Adipocyte (in vitro differentiated cells): ENCODE measurements at places on chromosomes 1 and 21.

DNA sequence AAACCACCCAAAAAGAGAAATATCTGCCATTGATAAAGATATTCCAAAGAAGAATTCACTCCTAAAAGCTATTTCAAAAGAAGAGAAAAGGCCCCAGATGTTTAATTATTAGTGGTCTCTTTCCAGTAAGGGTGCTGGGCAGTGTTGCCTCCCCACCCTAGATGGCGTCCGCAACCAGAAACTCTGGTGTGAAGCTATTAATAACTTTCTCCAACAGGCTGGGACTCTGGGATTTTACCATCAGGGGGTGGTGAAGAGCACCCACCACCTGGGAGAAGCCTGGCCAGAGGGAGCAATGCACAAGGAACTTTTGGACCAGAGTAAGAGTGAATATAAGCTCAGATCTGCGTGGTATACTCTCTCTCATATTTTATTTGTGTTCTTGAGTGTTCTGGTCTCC is 115.4 kb upstream of the TIAM1 start:
- no peak for DNase-seq

GRCh38 chr1:17119773-17120480 is 676 bp upstream of the PADI2 start:
- DNase-seq = no peak

DNA sequence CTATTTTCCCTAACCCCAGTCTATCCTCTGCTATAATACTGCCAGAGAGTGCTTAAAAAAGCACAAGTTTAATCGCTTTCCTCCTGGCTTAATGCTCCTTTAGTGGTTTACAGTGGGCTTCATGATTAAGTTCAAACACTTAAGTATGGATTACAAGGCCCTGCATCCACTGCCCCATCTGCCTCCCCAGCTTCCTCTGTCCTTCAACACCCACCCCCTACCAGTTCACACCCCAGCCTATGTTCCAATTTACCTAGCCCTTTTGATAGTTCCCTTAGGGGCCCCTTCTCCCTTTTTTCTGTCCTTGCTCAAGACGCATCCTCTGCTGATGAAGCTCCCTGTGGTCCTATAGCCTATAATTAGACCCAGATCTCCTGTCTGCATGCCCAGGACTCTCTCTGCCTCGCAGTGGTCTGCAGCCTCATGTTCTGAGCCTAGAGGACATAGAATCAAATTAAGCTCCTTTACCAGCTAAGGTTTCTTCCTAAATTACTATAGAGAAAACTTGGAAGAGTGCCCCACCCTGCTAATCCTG is 212.5 kb downstream of the FGGY start:
- peak; percentile 19 for DNase-seq

DNA sequence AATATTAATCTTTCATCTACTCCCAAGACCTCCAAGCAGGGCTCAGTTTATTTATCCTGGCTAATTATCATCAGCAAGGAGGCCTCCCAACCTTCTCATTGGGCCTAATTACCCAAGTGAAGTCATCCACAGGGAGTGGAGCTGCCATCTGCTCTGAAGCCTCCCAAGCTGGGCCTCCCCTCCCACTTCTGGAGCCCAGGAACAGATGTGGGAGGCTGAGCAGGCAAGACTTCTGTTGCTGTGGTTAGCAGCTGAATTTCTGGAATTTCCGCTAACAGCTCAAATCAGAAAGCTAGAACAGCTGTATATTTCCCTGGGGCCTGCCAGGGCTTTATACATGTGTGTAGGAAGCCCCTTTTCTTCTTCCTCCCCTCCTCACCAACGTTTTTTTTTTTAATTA is 127.5 kb downstream of the UCK2 start:
- DNase-seq = peak; percentile 81

DNA sequence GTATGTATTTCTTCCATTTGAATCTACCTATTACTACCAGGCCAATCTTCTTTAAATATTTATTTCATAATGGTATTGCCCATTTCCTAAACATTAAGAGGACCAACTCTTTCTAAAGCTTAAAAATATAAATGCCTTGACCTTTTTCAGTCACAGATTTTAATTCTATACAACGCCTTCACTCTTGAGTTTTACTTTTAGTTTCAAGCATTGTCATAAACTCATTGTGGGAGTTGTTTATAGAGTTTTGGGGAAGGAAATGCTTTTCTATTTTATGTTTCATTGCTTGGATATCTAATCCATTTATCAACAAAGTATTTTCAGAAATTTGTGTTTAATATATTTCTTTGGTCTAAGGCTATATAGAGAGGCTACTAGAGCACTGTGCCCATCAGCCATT is 155.8 kb downstream of the DPYD start:
- no peak for DNase-seq

DNA sequence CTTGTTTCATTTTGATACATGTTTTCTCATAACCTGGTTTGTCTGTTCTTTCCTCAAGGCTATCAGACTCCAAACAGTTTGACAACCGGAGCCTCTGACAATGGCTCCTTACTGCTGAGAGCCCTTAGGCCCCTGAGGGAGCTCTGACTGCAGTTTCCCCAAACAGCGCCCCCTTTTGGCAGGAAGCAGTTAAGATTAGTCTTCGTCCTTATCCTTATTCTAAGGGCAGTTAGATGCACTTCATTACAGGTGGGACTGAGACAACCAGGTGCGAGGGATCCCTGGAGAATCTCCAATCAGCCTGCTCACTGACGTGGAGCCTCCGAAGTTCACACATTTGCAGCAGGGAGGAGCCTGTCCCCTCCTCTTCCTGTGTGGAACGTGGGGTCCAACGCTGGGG is 393.1 kb downstream of the BRINP3 start:
- no peak for DNase-seq

- no peak for DNase-seq
These were observed 36.2 kb upstream of the GADD45A start for GRCh38 chr1:67648582-67649326.

DNA sequence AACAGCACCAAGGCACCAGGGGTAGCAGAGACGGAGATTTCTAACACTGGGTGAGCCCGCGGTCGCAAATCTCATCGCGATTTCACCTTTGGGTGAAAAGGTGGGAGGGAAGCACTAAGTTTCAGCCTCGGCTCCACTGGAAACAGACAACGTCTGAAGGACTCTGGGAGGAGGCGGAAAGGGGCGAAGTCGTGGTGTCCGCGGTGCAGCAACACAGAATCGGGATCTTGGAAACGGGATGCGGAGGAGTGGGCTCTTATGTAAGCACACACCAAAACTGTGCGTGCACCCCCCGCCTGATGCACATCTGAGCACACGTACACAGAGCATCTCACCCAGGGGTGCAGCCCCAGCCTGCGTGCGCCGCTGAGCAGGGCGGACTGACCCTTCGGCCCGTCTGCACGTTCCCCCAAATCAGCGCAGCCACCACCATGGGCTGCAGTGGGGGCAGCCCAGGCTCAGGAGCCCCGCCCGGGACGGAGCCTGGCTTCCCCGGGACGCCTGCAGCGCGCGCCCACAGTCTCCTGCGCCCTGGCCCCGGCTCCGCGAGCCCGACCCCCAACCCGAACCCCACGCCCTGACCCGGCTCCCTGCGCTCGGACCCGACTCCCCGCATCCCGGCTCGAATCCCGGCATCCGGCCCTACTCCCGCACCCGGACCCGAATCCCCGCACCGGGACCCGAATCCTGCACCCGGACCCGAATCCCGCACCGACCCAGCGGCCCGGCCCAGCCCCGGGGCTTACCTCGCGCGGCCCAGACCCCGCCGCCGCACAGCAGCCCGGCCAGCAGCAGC is 670 bp downstream of the CLSTN1 start:
- DNase-seq = peak; percentile 49

DNA sequence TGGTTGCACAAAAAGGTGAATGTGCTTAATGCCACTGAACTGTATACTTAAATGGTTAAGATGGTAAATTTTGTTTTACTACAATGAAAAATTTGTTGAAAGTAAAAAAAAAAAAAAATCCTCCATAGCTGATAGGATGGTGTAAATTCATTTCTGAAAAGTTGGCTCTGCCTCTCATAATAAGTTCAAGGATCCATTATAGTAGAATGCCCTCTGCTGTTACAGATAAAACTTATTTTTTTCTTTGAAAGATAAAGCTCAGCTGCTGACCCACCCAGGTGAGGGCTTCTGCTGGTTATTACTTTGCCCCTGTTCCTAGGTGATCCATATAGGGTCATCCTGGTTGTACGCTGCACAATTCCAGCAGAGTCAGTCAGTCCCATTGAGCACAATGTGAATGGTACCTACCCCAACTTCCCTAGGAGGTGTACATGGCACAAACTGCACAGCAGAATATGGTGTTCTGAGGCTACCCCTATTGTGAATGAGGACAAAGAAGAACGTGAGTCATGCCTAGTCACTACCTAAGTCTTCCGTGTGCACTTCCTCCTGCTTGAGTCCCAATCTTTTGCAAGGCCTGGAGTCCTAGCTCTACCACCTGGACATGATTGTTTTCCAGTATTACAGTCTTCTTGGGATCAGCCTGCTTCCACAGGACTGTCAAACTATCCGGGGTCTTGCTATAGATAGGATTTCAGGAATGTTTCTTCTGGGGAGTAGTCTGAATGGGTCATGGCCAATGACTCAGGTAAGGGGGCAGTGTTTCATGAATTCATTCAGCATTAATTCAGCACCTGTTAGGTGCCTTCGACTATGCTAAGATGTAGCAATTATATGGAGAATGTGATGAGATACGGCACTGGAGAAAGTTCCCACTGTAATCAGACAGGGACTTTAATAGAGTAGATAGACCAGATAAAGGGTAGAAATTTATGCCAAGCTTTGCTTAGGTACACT is 20.8 kb upstream of the CD5L start:
- no peak for DNase-seq

GRCh38 chr1:86774305-86775295 is 70.2 kb downstream of the SH3GLB1 start:
- DNase-seq = peak; percentile 91

DNA sequence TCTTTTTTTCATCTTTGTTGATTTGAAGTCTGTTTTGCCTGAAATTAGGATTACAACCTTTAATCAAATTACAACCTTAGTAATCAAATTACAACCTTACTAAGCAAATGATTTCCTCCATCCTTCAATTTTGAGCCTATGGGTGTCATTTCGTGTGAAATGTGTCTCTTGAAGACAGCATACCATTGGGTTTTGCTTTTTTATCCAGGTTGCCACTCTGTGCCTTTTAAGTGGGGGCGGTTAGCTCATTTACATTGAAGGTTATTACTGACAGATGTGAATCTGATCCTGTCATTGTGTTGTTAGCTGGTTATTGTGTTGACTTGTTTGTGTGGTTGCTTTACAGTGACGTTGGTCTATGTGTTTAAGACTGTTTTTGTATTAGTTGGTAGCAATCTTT is 74.8 kb upstream of the BCL9 start:
- no peak for DNase-seq

- DNase-seq = peak; percentile 62
These were observed 1.1 kb downstream of the LRRC8C start for GRCh38 chr1:89633800-89634625.

GRCh38 chr1:111148376-111148881 is 8.4 kb downstream of the CEPT1 start:
- no peak for DNase-seq

- DNase-seq = peak; percentile 73
These were observed 6.4 kb downstream of the TGFB2 start for GRCh38 chr1:218351391-218352074.

- DNase-seq = no peak
These were observed 38.2 kb downstream of the TTLL7 start for GRCh38 chr1:83960669-83961277.

DNA sequence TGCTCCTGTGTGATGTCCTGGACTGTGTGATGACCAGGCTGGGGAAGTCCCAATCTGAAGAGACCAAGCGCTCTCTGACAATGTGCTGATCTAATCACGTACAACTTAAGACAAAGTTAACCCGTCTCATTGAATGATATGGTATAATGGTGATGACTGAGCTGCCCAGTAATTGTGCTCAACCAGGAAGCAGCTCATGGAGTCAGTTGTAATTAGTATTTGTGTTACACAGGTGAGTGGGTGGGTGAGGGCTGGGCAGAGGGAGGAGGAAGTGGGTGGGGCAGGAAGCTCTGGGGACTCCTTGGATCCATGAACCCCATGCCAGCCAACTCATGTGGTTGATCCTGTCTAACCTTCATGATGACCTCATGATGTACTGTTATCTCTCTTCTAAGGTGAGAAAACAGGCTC is 8.7 kb upstream of the ECE1 start:
- DNase-seq = no peak

DNA sequence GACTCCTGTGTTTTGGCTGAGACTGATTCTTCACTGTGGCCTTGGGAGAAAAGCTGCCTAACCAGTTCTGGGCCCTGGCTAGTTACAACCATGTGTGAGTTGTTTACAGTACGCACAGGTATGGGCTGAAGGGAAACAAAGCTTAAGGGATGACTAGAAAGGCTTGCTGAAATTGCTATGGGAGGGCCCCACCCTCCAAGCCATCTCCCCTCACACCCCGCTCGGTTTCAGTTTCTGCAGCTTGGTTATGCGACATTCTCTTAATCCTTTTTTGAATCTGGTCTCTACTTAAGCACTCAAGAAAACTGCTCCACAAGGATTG is 43.1 kb downstream of the PBX1 start:
- DNase-seq = no peak

- DNase-seq = no peak
These were observed 62.2 kb downstream of the NOS1AP start for GRCh38 chr1:162131400-162132321.

DNA sequence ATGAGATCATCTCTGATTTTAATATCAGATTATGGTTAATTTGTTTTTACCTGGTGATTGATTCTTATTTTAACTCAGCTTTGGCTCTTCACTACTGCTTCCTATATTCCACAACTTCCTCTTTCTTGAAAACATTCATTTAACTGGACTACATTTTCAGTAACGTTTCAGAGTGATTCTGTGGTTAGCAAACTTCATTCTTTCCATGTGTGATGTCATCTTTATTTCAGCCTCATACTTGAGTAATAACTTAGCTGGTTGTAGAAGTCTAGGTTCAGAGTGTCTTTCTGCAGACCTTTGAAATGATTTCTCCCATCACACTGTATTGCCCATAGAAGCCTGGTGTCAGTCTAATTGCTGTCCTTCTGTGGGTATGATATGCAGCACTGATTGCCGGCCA is 36.0 kb upstream of the SLC35F3 start:
- DNase-seq = no peak

GRCh38 chr1:206786212-206786886 is 14.1 kb upstream of the IL10 start:
- DNase-seq = no peak

GRCh38 chr1:26053718-26054560 is 8.0 kb upstream of the SLC30A2 start:
- DNase-seq = no peak

GRCh38 chr1:201264554-201264953 is 18.8 kb upstream of the PKP1 start:
- no peak for DNase-seq

GRCh38 chr1:153794624-153795329 is 19.6 kb downstream of the SLC27A3 start:
- no peak for DNase-seq

DNA sequence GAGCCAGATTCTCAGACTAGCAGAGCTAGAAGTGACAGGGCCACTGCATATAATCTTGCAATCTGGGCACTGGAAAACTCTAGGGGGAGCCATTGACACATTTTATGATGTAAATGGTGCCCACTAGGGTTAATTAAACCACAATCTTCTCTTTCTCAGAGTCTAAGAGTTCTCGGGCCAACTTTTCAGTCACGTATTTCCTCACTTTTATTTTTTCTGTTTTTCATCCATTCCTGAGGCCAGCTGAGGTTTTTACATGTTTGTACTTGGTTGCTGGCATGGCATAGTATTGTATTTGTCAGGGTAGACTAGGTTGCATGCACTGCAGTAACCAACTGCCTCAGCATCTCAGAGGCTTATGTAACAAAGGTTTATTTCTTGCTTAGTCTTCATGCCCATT is 138.2 kb downstream of the ZNF326 start:
- peak; percentile 32 for DNase-seq

- peak; percentile 65 for DNase-seq
These were observed 26.8 kb downstream of the SLC1A7 start for GRCh38 chr1:53115403-53116306.

GRCh38 chr21:33207449-33208149 is 22.1 kb upstream of the IFNAR2 start:
- DNase-seq = no peak
